ENCODE measurements at places on chromosomes 11 and 22.

- no peak for DNase-seq
Observed at GRCh38 chr22:22663861-22664800, 19.7 kb downstream of the GGTLC2 start.

- peak; percentile 58 for DNase-seq
Observed at GRCh38 chr11:118705111-118705741, 25.8 kb upstream of the TREH start.

- no peak for DNase-seq
Observed at GRCh38 chr11:46429717-46430116, 38.1 kb upstream of the CHRM4 start.

- DNase-seq = no peak
Observed at GRCh38 chr11:111819829-111820237, 51.5 kb downstream of the ALG9 start.

- DNase-seq = no peak
Observed at GRCh38 chr22:46823248-46823647, 60.8 kb downstream of the TBC1D22A start.

- no peak for DNase-seq
Observed at GRCh38 chr11:17541330-17541885, 2.8 kb downstream of the USH1C start.

DNA sequence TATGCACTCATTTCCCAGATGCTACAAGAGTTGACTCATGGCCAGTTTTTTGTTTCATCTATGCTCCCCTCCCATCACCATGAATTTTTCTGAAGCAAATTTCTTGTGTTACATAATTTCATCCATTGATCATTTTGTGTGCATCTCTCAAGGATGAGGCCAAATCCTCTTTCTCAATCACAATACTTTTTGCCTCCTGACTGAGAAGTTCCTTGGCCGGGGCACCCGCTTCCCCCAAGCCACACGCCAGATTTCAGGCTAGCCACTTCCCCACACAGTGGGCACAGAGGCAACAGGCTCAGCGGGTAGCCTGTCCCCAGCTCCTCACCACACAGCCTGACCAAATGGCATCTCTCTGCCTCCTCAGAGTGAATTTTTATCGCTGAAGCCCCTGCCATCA lies 9.8 kb upstream of the DSCAML1 start:
- DNase-seq = no peak

GRCh38 chr22:46150034-46150654 lies at the start of gene PPARA:
TSS of gene PPARA (plus strand) at chr22:46150526. CDS start at chr22:46198384, 47,858 bp downstream.
- DNase-seq = peak; percentile 93

GRCh38 chr22:38759005-38759404 lies 3.2 kb upstream of the SUN2 start:
- DNase-seq = no peak
